ENCODE measurements at places on chromosomes 2 and 18.

GRCh38 chr2:172962082-172962481, 113.6 kb upstream of the MAP3K20 start:
- no peak for DNase-seq

- no peak for DNase-seq
Measured at GRCh38 chr2:62505109-62505749, 766 bp downstream of the TMEM17 start.

DNA sequence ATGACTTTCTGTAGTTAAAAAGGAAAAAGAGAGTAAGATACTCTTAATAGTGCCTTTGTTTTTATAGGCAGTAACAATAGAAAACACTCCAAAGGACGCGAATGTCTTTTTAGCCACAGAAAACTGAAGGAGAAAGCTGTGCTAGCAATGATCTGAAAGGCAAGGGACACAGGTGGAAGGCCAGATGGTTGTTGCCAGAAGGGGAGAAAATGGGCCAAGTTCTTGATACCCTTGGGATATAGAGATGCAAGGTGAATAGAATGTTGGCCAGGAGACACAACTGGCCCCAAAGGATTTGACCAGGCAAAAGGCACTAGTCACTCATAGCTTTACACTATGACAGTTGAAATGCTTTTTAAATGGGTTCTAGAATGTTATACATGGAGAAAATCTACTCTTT, 180.0 kb downstream of the NRXN1 start:
- DNase-seq, result no peak

DNA sequence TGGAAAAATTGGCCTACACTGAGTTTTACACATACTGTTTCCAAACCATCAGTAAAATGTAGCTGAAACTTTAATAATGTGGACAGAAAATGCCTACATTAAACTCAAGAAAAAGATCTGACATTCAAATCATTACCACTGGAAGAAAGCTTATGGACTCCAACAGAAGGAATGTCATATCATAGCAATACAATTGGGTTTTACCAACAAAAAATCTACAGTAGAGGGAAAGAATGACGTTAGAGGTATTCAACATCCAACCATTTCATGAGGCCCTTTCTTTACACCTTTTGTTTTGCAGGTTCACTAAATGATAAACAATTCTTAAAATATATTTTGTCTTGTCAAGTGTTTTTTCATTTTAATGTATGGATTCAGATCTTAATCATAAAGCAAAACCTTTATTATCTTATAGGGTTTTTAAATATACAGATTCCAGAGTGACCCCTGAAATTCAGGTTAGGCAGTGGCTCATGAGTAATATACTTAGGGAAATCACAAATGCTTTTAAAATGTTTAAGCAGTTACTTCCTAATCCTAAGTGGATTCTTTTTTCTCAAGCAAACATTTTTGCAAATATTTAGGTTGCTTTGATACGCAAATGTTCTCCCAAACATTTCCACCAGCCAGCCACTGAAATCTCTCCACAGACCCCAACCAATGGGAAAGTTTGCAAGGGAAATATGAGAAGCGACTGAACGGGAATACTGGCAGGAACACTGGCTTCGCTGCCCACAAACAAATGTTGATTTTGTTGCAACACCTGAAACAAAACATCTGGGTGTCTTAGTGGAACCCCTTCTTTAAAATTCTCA, 168.7 kb downstream of the TCF4 start:
- no peak for DNase-seq

GRCh38 chr2:122859260-122859659, 1103.8 kb downstream of the TSN start:
- no peak for DNase-seq

DNA sequence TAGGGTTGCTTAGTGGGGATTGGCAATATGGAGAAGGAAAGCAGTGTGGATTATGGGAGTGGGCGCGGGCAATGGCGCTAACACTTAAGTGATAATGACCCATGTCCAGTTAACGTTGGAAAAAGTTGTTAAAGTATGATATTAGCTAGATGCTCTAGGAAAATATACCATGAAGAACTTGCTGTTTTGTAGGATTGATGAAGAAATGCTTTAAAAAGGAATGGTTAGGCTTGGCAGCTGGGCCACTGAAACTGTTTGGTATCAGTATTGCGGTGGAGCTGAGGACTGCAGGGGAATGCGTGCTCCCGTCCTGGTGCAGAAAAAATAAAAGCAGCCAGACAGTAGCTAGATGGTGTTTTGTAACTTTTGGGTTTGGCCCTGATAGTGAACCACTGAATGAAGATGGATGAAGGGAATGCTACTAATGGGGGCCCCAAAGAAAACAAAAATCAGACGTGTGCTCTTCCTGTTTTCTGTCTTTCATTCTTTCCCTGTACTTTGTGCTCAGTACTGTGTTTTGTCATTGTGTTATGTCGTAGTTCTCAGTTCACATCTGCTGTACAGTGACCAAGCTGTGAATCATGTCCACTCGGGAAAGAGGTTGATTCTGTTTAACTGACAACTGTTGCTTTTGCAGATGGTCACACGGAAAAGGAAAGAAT, 999 bp downstream of the INSIG2 start:
- DNase-seq, result no peak

GRCh38 chr2:117815946-117816345, 1.5 kb downstream of the DDX18 start:
- DNase-seq, result no peak

GRCh38 chr2:190267302-190267701, 52.3 kb downstream of the HIBCH start:
- no peak for DNase-seq

GRCh38 chr2:174771136-174771535, 6.9 kb upstream of the CHRNA1 start:
- DNase-seq, result no peak

- no peak for DNase-seq
Measured at GRCh38 chr18:55406451-55406991, 181.5 kb downstream of the TCF4 start.

DNA sequence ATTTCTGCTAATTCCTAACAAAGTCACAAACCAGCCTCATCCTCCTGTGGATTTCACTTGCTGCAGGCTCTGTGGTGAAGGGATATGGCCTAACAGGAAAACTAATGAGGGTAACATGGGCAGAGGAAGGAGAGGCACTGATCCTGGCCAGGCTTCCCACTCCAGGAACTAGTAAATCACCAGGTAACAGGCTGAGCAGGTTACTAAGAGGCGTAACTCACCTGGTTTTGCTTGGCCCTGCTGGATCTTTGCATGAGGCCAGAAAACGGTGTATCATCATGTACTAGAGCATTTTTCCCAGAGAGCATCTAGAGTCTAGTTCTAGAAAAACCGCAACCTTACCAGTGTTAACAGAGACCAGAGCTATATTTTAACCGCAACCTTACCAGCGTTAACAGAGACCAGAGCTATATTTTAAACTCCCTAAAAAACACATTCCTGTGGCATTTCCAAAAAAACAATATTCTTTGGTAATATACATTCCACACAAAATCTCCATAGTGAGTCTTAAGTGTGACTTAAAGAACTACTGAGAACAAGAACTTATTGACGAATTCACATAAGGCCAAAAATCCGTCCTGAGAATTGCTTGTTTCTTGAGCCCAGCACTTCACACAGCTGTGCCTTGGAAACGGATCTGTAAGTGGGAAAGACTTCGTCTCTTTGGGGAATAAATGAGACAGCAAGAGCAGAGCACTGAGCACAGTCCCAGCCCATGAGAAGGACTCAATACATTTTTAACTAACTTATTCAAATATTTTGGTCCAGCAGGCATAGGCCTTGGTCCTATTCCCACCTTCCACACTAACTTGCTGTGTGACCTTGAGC, 43.4 kb downstream of the DPP4 start:
- no peak for DNase-seq

DNA sequence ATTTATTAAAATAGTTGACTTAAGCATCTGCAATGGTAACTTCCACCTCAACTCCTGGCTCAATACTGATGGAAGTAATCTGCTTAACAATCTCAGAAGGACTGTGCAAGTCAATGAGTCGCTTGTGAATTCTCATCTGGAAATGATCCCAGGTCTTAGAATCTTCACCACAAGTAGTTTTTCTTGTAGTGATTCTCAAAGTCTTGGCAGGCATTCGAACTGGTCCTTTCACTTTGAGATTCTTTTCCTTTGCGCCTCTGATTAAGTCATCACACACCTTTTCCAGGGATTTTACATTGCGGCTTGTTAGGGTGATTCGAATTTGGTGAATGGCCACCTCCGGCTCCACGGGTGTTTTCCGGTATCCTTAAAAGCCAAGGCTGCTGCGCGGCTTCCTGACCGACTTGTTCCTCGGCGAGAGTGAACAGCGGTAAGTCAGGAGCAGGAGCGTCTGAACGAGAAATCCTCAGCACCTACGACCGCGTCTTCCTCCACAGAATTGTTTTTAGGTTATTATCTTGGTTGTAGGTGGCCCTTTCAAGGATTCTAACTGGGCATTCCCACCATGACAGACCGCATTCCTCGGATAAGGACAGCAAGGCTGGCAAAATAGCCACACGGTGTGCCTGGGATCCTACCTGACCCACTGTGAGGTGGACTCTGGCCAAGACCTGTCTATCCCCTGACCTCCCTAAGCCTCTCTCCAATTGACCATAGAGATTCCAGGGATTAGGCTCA, 23.8 kb upstream of the SLC20A1 start:
- no peak for DNase-seq

GRCh38 chr2:171482308-171482707, 40.0 kb upstream of the CYBRD1 start:
- DNase-seq, result no peak

- no peak for DNase-seq
Measured at GRCh38 chr2:132593171-132593570, 76.8 kb downstream of the LYPD1 start.

DNA sequence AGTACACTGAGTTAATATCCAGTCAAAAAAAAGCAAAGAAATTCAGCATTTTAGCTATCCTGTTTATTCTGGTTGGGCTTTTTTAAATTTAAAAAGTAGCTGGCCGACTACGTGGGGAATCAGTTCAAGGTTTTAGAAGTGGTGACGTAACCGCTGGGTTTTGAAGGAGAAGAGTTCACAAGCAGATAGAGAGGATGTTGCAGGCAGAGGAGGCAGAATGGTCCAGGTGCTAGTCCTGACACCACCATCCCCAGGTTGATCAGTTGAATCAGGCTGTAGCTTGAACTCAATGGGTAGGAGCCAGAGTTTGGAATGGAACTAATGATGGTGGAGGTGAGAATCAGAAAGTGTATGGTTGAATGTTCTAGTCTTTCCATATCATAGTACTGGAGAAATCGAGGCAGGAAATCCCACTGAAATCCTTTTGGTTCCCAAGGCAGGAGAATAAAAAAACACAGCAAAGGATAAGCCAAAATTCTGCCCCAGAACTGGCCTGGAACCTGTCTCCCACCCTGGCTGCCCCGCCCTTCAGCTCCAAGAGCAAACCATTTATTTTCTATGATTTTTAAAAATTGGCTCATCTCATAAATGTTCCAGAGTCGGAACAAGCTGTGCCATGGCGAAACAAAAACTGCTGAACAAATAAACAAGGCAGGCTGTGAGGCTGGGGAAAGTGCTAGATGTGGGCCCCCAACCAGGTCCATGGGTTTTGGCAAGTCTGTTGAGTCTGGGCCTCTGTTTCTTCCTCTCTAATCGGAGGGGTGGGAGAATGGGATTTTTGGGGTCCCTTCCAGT, 44.0 kb downstream of the SLC4A1AP start:
- DNase-seq, result no peak

DNA sequence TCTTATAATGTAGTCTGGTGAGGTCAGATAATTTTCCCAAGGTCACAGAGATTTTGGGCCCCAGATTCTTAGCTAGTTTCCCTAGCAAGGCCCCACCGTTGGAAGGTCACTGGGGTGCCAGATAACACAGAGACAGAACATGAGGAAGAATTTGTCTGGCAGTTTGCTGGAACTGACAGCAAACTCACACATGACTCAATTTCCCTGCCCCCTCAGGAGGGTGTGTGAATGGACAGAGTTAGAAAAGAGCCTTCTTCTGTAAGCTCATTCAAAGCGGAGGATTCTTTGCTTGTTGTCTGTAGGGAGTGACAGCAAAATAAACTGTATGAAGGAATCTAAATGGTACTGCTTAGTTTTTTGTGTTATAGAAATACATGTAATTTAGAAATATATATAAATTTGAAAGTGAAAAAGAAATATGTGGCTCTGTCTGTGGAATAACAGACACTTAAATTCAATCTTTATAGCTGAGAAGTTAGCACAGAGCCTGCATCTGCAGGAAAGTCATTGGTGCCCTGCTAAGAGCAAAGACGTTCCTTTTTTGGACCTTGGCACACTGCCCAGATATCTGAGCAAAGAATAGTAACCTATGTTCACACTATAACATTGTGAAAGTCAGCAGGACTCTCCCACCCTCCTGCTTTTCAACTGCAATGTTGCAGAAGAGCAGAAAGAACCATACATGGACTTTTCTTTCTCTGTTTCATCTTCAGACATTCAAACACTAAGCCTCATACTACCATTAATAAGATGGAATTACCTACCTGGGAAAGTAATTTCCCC, 2.1 kb downstream of the MDH1 start:
- DNase-seq, result no peak

- DNase-seq, result no peak
Measured at GRCh38 chr2:42168459-42169099, 574 bp upstream of the EML4 start.

GRCh38 chr2:20560011-20560410, 90.9 kb downstream of the HS1BP3 start:
- DNase-seq, result no peak

- no peak for DNase-seq
Measured at GRCh38 chr2:70895249-70895648, 40.5 kb upstream of the ATP6V1B1 start.

DNA sequence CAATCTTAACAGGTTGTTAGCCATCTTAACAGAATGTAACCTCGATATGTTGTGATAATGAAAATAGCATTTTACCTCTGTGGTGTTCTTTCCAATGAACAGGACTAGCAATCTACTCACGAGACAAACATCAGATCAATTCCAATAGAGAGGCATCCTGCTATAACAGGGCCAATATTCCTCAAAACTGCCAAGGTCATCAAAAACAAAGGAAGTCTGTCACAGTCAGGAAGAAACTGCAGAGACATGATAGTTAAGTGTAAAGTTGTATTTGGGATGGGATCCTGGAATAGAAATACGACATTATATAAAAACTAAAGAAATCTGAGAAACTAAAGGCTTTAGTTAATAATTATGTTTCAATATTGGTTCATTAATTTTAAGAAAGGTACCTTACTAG, 588.9 kb upstream of the NETO1 start:
- DNase-seq, result no peak

GRCh38 chr2:69764286-69765095, 22.6 kb downstream of the ANXA4 start:
- no peak for DNase-seq

GRCh38 chr2:213227458-213227857, 56.8 kb upstream of the SPAG16 start:
- no peak for DNase-seq

GRCh38 chr18:60471652-60472051, 99.1 kb upstream of the MC4R start:
- DNase-seq, result no peak

- DNase-seq, result no peak
Measured at GRCh38 chr2:42342795-42343241, 18.2 kb downstream of the COX7A2L start.
